ENCODE measurements at places on chromosomes 3 and 15.

DNA sequence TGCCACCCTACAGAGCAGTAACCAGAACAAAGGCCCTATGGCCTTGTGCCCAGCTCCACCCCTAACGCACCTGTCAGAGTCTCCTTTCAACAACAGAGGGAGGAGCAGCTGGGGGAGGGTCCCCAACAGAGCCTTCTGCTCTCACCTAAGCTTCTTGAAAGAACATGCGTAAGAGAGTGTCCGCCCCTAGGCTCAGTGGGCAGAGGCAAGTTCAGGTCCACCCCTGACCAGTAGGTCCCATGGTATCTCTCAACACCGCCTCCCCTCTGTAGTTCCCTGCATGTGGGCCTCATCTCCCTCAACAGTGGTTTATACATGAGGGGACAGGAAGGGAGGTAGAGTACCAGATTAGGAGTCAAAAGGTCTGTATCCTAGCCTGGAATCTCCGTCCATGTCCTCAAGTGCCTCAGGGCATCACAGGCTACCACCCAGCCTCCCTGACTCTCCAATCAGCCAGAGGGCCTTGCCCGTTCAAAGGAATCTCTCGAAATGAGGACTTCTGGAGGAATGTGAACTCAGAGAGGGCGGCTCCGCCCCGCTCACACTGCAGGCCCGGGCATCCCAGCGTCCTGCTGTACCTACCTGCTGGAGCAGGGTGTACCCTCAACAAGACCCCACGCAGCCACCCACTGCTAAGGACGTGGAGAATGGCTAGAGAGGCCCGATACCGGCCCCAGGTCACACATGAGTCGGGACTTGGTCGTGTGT lies 680 bp downstream of the POC1A start:
- DNase-seq, result peak; percentile 54

GRCh38 chr3:193614430-193614829 lies 21.4 kb downstream of the OPA1 start:
- DNase-seq, result no peak

GRCh38 chr15:52101542-52102323 lies 10.8 kb downstream of the BCL2L10 start:
- DNase-seq, result no peak

- no peak for DNase-seq
These were observed 18.1 kb downstream of the STAB1 start for GRCh38 chr3:52513281-52513680.

- no peak for DNase-seq
These were observed 54.1 kb upstream of the IGF2BP2 start for GRCh38 chr3:185878920-185879319.

- DNase-seq, result no peak
These were observed 3.7 kb downstream of the MKRN2OS start for GRCh38 chr3:12541625-12542024.

GRCh38 chr15:64571857-64572291 lies 111.5 kb downstream of the ZNF609 start:
- DNase-seq, result no peak

- DNase-seq, result no peak
These were observed 20.1 kb downstream of the IFT57 start for GRCh38 chr3:108202080-108202479.

- DNase-seq, result no peak
These were observed 35.5 kb downstream of the ECT2 start for GRCh38 chr3:172786036-172786435.

DNA sequence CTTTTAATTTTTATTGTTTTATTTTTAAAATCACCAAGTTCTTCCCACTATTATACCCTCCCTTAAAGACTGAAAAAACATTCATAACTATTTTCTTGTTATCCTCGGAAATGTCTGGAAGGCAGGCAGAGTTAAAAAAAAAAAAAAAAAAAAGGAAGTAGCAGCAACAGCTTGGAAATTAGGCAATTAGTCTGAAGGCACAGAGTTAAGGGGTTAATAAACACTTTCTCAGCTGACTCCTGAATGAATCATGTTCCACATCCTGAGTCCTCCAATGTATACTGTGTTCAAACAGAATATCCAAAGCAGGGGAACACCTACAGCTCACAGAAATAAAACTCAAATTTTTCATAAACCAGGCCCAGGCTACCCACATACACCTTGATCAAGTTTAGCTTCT lies 5.8 kb downstream of the HEXA start:
- no peak for DNase-seq

DNA sequence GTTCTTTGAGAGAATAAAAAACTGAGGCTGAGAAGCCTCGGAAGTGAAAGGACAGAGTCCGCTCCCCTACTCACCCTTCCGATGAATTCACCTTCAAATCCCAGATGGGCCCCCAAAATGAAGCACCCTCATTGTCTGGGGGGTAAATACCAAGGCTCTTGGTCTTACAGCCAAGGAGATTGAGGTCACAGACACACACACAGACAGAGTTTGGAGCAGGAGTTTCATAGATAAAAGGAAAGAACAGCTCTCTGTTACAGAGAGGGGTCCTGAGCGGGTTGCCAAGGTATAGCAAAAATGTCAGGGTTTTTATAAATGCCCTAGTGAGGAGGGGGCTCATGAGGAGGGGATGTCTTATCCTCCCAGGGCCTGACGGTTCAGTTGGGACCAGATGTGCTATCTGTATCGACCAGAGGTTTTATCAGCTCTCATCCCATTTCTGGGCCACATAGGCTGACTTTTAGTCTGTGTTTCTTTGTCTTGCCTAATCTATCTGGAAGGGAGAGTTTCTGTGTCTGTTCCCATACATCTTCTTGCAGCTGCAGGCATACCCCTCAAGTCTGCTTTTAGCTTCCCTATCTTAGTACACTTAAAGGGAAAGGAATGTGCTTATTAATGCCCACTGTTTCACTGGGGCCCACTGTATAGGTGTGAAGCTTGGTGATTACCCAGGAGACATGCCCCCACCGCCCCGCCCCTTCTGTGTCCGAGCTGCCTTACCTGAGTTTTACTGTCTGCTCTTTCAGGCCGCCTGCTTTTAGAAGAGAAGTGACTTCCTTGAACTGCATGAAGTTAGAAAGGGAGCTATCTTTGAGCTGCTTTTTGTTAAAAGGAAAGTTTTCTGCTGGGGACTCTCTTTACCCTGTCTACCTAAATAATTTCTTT lies 66.8 kb upstream of the ATP11B start:
- no peak for DNase-seq

GRCh38 chr3:180325533-180325932 lies 276.4 kb upstream of the TTC14 start:
- DNase-seq, result no peak

- no peak for DNase-seq
These were observed 50.7 kb upstream of the POLR2M start for GRCh38 chr15:57655809-57656208.

GRCh38 chr15:74264081-74264501 lies 28.0 kb downstream of the CCDC33 start:
- DNase-seq, result no peak

DNA sequence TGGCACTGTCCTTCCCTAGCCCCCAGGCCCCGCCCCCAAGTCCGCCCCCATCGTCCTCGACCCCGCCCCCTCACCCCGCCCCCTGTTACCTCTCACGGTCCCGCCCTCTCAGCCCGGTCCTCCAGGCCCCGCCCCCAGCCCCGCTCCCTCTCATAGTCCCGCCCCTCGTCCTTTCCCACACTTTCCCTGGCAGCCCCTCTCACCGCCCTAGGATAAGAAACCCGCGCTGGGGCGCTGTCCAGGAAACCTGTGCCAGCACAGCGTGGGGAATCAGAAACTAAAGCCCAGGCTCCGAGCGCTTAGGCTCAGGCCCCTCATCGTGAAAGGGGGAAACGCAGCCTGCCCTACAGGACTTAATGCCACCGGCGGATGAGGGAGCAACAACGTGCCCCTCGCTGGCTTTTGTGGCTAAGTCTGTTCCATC lies 20.9 kb downstream of the TRPM1 start:
- no peak for DNase-seq

GRCh38 chr15:39830166-39830565 lies 47.5 kb upstream of the FSIP1 start:
- no peak for DNase-seq

- DNase-seq, result no peak
These were observed 187.5 kb downstream of the MEGF11 start for GRCh38 chr15:66066005-66066404.

DNA sequence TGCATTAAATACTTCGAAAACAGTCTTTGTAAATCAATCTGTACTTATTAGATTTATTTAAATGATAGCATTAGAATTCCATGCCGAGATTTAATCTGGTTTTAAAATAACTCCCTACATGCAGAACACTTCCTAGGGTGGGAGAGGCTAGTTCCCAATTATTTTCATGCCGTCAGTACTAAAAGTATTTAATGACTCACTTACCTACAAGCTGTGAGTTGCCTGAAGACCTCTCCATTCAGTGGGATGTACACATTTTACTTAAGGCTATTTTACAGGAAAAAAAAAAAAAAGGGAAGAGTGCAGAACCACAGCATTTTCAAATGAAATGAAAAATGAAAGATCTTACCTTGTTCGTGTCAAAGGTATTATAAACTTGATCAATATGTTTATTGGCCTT lies 469 bp downstream of the GUCA1C start:
- DNase-seq, result no peak
